Stimulated activated CD4-positive, alpha-beta T cell treated with anti-CD3 and anti-CD28 coated beads, Interleukin-4, amount 100 ng/mL, for 4 hours (primary cell): ENCODE measurements at places on chromosomes 6 and 20.

DNA sequence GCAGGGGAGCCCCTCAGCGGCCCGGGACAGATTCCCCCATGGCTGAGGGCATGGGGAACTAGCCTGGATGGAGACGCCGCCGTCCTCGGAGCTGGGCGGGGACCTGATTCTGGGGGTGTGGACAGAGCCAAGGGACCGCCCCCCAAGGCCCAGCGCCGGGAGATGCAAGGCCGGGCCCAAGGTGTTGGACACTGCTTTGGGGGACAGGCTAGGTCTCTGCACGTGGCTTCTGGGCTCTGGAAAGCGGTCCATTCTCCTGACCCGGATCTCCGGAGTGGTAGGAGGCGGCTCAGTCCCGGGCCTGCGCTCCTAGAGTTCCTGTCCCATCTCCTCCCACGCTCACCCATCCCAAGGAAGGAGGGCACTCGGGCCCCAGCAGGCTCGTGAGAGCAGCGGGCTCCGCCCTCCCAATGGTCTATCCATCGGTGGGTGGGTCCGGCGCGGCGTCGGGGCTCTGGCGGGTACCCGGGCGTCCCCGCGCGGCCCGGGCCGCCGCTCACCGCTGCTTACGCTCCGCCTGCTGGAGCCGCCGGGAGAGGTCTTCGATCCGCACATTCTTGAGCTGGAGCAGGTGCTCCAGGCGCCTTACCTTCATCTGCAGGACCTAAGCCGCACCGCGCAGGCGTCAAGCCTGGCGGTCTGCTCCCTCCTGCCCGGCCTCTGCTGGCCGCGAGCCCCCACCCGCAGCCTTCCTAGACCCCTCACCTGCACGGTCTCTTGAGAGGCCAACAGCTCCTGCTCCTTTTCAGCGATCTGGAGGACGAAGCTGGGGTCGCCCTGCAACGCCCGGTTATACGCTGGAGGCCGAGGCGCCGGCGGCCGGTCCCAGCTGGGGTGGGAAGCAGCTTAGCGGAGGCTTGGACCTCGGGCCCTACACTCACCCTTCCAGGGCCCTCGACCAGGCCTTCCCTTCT is 3.3 kb downstream of the SPEF1 start:
- no peak for DNase-seq

DNA sequence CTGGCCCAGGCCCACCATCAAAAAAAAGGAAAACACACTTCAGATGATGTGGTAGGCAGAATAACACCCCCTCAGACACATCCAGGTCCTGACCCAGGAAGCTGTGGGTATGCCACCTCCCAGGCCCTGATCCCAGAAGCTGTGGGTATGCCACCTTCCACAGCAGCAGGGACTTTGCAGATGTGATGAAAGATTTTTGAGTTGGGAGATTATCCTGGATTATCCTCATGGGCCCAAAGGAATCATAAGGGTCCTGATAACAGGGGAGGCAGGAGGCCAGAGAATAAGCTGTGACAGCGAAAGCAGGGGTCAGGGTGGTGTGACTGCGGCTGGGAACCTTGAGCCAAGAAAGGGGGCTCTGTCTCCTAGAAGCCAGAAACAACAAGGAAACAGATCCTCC is 55.0 kb downstream of the BMP7 start:
- no peak for DNase-seq

DNA sequence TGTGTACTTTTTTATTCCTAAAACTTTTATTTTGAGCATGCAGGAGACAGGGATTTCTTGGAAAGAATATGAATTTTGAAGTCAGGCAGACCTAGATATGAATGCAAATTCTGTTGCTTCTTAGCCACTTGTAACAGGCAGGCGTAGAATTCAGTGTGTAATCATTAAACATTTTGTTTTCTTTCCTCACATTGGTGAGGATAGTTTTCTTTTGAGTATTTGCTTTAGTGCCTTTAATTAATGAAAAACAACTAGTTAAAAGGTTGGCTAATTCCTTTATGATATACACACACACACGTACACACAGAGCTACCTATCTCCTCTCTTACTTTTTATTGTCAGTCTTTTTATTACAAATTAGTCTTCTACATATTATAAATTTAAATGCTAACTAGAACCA is 342.3 kb downstream of the CDKAL1 start:
- DNase-seq: no peak

GRCh38 chr6:11847515-11848345 is 69.1 kb upstream of the ADTRP start:
- no peak for DNase-seq

- DNase-seq: no peak
These were observed 242.2 kb upstream of the RREB1 start for GRCh38 chr6:6865611-6866010.

- no peak for DNase-seq
These were observed 45.1 kb downstream of the SRC start for GRCh38 chr20:37390891-37391525.

DNA sequence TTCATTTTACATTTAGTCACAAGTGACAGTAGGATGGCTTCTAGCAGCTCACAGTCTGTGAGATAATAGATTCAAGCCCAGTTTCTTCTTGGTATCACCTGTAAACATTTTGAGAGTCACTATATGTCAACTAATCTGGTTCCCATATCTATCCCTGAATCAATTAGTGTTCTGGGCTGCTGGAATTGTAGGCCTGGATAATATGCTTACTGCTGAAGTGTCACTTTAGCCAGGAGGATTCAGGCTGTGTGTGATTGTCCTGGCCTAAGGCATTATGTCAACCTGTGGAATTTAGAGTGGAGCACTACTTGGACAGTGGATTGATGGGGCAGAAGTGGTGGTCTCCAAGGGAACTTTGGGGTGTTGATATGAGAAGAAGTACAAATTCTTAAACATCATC is 1071.8 kb upstream of the CITED2 start:
- no peak for DNase-seq

- DNase-seq: no peak
These were observed 194.0 kb downstream of the SOD2 start for GRCh38 chr6:159499034-159499433.

- DNase-seq: no peak
These were observed 100.1 kb downstream of the ZFAND3 start for GRCh38 chr6:37919417-37920157.

DNA sequence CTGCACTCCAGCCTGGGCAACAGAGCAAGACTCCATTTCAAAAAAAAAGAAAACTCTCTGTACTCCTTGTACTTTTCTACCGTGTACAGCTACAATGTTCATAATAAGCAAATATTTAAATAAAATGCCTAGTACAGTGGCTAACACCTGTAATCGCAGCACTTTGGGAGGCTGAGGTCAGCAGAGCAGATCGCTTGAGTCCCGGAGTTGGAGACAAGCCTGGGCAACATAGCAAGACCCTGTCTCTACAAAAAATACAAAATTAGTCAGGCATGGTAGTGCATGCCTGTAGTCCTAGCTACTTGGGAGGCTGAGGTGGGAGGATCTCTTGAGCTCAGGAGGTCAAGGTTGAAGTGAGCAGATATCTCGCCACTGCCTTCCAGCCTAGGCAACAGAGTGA is 5.7 kb downstream of the NAPB start:
- DNase-seq: no peak

- DNase-seq: no peak
These were observed 116.8 kb downstream of the PRND start for GRCh38 chr20:4838526-4838925.

DNA sequence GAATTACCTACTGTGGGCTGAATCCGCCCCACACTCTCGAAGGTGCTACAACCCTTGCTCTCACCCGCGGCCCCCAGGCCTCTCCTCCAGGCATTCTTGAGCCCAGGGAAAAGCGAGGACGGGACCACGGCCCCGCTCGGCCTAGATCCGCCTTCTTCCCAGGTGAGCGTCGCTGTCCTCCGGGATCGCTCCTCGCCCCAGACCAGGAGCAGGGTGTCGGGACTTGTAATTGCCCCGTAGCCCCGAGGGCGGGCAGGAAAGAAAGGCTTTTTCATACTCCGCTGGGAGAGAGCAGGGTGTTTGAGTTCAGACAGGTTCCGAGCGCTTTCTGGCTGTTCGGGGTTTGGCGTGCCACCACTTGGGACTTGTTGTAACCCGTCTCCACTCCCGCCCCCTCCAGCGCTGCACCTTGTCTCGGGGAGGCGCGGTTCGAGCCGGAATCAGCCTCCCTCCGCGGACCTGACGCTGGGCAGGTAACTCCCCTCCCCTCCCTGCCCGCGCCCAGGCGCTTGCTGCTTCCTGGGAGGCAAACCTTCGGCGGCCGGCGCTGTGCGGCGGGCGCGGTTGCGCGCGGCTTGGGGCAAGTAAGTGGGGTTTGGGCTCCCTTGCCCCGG is at the start of gene FAM83B:
TSS of gene FAM83B (plus strand) at position 529 of the 614 bp plus-strand sequence. CDS start 23,476 bp downstream, outside the sequence.
- DNase-seq: no peak

- DNase-seq: no peak
These were observed 29.5 kb downstream of the FASTKD5 start for GRCh38 chr20:3130051-3130600.

DNA sequence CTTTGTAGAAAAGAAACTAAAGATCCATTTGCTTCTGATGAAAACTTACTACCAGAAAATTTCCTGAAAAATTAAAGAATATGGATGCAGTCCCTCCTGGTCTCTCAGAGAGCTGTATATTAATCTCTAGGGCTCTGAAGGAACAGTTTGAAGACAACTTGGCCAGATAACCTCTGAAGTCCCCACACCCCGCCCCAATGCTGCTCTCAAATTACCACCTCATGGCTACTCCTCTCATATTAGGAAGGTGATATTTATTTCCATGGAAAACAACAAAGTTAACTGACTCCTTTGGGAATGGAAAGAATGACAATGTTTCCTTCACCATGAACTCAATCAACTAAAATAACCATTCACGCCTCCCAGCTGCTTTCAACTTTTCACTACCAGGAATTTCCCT is 408.4 kb upstream of the FLRT3 start:
- no peak for DNase-seq
